ENCODE measurements at places on chromosomes 4 and X. TPM values are rescaled to one million over a fixed set of nuclear protein-coding genes. Genes with fewer than 3 reads are reported as not detected.

ENOX2 gene
- 17.8 TPM for polyA plus RNA-seq

FRMD7 gene
- polyA plus RNA-seq: 0.02 TPM

WDR17 gene
- polyA plus RNA-seq: 0.73 TPM

ANOS1 gene
- 0.51 TPM for polyA plus RNA-seq

SPANXB1 gene
- not detected for polyA plus RNA-seq

RNF212 gene
- 6.8 TPM for polyA plus RNA-seq

TMPRSS11B gene
- polyA plus RNA-seq: not detected

WDFY3 gene
- 36.8 TPM for polyA plus RNA-seq

ADAMTS3 gene
- 1.2 TPM for polyA plus RNA-seq

YY2 gene
- polyA plus RNA-seq: 1.1 TPM

CFAP99 gene
- polyA plus RNA-seq: 0.10 TPM

ASMT gene
- polyA plus RNA-seq: 0.23 TPM

GLUD2 gene
- polyA plus RNA-seq: 0.83 TPM

FRMPD4 gene
- 0.01 TPM for polyA plus RNA-seq

AMOT gene
- polyA plus RNA-seq: 13.1 TPM

GPR34 gene
- 13.8 TPM for polyA plus RNA-seq

EIF1AX gene
- 52.8 TPM for polyA plus RNA-seq

FABP2 gene
- polyA plus RNA-seq: not detected

POLN gene
- polyA plus RNA-seq: 1.4 TPM

GUCY1A1 gene
- 6.4 TPM for polyA plus RNA-seq

SLC7A11 gene
- polyA plus RNA-seq: 0.33 TPM

F8 gene
- polyA plus RNA-seq: 18.9 TPM

XPNPEP2 gene
- 4.0 TPM for polyA plus RNA-seq

GAGE13 gene
- polyA plus RNA-seq: not detected

HSD17B11 gene
- polyA plus RNA-seq: 106 TPM

MAGEE1 gene
- polyA plus RNA-seq: 6.7 TPM
